Purkinje cell (primary cell): ENCODE measurements at places on chromosomes 3 and 15. TPM values are rescaled to one million over a fixed set of nuclear protein-coding genes. Genes with fewer than 3 reads are reported as not detected.

The AGBL1 gene
- polyA plus RNA-seq, result not detected in 2 replicates

The DUOX2 gene
- not detected in 2 replicates for polyA plus RNA-seq

The GRM2 gene
- 0.50 TPM in 1 of 2 replicates, not detected in the other for polyA plus RNA-seq

The GPR27 gene
- 32.3 and 42.7 TPM in 2 replicates for polyA plus RNA-seq

The ULK3 gene
- 2.9 and 6.7 TPM in 2 replicates for polyA plus RNA-seq

The ZPLD1 gene
- not detected in 2 replicates for polyA plus RNA-seq

The ZNF774 gene
- polyA plus RNA-seq, result 2.7 TPM in 1 of 2 replicates, not detected in the other

The NRROS gene
- not detected in 2 replicates for polyA plus RNA-seq

The DLL4 gene
- polyA plus RNA-seq, result 0.08 TPM in 1 of 2 replicates, not detected in the other

The NOX5 gene
- 0.05 TPM in 1 of 2 replicates, not detected in the other for polyA plus RNA-seq

The FETUB gene
- not detected in 2 replicates for polyA plus RNA-seq

The ZBED2 gene
- polyA plus RNA-seq, result not detected in 2 replicates

The CHL1 gene
- polyA plus RNA-seq, result 25.2 and 62.3 TPM in 2 replicates

The IMPDH2 gene
- 45.7 and 59.5 TPM in 2 replicates for polyA plus RNA-seq

The TMOD3 gene
- polyA plus RNA-seq, result 3.3 and 4.7 TPM in 2 replicates

The CPNE9 gene
- polyA plus RNA-seq, result 6.6 and 12.5 TPM in 2 replicates

The C3orf70 gene
- polyA plus RNA-seq, result 4.6 and 5.6 TPM in 2 replicates

The CFAP100 gene
- not detected in 2 replicates for polyA plus RNA-seq

The MME gene
- polyA plus RNA-seq, result 2.0 TPM in 1 of 2 replicates, not detected in the other

The GOLGA6L4 gene
- 3.4 and 3.5 TPM in 2 replicates for polyA plus RNA-seq

The COL6A5 gene
- not detected in 2 replicates for polyA plus RNA-seq

The MYLK gene
- polyA plus RNA-seq, result 5.7 and 7.8 TPM in 2 replicates

The EPHB3 gene
- polyA plus RNA-seq, result 0.05 and 0.20 TPM in 2 replicates

The GOLGA8G gene
- not detected in 2 replicates for polyA plus RNA-seq

The COL8A1 gene
- 4.9 and 9.1 TPM in 2 replicates for polyA plus RNA-seq

The NME9 gene
- polyA plus RNA-seq, result 5.3 and 6.2 TPM in 2 replicates

The EBLN2 gene
- polyA plus RNA-seq, result 1.8 TPM in 1 of 2 replicates, not detected in the other

The SRGAP3 gene
- 14.0 and 36.2 TPM in 2 replicates for polyA plus RNA-seq

The C2CD4A gene
- polyA plus RNA-seq, result not detected in 2 replicates

The GHSR gene
- polyA plus RNA-seq, result not detected in 2 replicates

The BOC gene
- polyA plus RNA-seq, result 0.88 and 3.7 TPM in 2 replicates

The P2RY12 gene
- 0.27 TPM in 1 of 2 replicates, not detected in the other for polyA plus RNA-seq

The SEC22C gene
- 38.6 and 54.1 TPM in 2 replicates for polyA plus RNA-seq

The STRIT1 gene
- polyA plus RNA-seq, result not detected in 2 replicates

The SLC2A2 gene
- 0.09 TPM in 1 of 2 replicates, not detected in the other for polyA plus RNA-seq

The ZNF619 gene
- polyA plus RNA-seq, result 0.62 and 1.8 TPM in 2 replicates

The GOLGA6L9 gene
- 1.4 and 2.7 TPM in 2 replicates for polyA plus RNA-seq

The CPEB1 gene
- polyA plus RNA-seq, result 49.0 and 55.0 TPM in 2 replicates

The CYP1A2 gene
- polyA plus RNA-seq, result not detected in 2 replicates
